ENCODE measurements at places on chromosomes 4 and X.

- no peak for DNase-seq
These were observed 35.3 kb upstream of the DCX start for GRCh38 chrX:111447298-111447697.

- DNase-seq, result no peak
These were observed 32.3 kb upstream of the CXCL8 start for GRCh38 chr4:73707918-73708577.

GRCh38 chrX:131830400-131831184 lies 192.5 kb upstream of the STK26 start:
- peak; percentile 24 for DNase-seq

GRCh38 chr4:23952258-23952657 lies 62.4 kb upstream of the PPARGC1A start:
- no peak for DNase-seq

DNA sequence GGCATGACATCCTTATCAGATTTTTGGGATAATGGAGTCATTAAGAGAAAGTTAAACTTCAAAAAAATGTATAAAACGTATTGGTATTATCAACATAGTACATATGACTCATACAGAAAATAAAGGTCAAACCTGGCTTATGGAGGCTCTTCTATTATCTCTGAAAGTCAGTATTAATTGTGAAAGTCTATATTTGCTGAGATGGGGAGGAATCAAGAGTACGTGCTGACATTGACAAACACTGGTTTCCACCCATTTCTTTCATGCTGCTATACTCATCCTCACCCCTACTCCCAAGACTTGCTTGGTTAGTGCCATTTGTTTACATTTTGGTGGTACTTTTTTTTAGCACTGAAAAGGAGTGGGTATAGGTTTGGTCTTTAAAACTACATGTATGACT lies 30.8 kb upstream of the PLA2G12A start:
- DNase-seq, result no peak

DNA sequence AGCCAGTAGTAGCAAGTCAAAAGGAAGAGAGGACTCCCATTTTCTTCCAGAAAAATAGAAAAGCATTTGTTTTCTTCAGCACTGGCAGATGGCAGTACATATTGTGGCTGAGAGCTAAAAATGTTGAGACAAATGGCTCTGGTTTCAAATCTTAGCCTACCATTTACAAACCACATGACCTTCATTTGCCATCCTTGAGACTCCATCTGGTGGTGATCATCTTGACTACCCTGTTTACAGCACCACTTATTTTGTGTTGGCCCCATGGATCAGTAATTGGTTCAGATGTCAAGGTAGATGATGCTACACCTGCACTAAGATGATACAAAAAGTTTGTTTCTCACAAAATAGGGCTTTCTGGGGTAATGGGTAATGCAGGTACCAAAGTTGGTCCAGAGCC lies 951.8 kb upstream of the IGFBP7 start:
- DNase-seq, result no peak

- DNase-seq, result no peak
These were observed 84.8 kb downstream of the PDE5A start for GRCh38 chr4:119543779-119544178.

GRCh38 chr4:110474481-110474880 lies 1.5 kb upstream of the ENPEP start:
- no peak for DNase-seq

DNA sequence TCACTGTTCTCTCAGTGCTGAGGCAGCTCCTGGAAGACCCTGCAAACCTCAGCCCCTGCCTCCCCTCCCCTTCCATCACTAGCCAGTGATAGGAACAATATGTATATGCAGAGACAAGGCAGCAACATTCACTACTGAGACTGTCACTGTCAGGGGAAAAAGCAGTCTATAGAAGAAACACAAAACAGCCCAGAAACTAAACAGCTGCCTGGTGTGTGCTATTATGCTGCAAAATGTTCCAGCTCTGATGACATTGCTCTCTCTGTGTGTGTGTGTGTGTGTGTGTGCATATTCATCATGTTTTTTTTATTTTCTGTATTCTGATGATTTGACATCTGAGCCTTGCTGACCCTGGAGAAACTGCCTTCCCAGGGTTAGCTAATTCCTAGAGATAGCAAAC lies 147.2 kb downstream of the SPATA18 start:
- no peak for DNase-seq

DNA sequence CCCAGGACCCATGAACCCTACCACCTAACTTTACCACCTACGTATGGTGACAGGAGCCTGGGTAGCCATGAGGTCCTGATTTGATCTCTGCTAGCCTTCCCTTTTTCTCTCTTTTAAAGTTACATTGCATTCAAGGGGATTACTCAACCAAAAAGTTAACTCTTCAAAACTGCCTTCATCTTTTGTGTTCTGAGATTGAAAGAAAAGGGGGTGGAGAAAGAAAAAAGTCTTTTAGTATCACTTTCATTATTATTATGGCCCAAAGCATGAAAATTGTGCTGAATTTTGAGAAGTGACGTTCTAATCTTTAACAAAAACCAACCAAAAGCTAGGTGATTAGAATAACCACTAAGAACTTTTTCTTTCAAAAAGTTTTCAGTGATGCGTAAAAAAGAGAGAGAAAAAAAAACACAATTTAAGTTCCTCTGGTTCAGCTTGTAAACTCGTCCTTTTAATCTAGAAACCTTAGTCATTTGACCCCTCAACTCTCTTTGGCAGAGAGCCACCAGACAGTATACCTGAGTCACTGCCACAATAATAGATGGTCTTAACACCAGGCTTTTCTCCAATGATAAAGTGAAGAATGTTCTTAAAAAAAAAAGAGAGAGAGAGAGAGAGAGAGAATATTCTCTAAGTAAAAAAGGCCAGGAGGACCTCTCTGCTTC lies 347.4 kb upstream of the FGF13 start:
- DNase-seq, result no peak

GRCh38 chrX:39613482-39613995 lies 484.2 kb downstream of the BCOR start:
- DNase-seq, result no peak

DNA sequence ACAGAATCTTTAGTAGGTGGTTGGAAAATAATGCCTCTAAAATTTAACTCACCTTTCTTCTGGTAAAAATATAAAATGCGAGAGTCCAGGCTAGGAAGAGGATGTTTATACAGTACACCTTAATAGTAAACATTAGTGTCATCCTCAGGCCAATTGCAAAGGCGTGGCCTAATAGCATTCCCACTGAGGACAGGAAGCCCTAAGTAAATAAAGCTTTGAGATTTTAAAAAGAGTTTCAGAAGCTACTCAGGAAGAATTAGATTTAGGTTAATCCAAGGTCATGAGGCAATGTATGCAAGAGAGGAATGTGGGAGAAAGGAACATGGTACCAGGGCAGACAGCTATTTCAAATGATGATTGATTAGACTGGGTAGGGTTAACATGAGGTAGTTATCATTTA lies 49.5 kb downstream of the RPGR start:
- no peak for DNase-seq

DNA sequence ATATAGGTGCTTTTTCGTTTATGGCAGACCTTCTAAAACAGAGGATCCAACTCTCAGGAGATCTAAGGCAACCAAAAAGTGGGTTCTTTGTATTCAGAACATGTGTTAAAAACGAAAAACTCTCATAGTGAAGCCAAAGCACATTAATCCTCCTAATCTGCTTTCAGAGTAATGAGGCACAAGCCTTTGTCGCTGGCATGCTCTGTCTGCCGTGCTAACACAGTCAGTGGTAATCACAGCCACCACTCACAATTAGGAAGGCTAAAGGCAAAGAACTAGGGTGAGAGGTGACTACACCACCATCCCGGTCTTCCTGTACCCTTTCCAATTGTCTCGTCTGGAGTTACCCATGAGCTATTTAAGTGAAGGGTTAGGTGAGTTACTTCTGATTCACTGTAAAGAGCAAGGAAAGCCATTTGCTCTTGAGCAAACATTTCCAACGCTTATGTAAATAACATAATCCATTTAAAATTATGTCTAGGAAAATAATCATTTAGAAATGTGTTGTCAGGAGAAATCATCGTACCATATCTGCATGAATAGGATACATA lies 40.7 kb downstream of the NPY2R start:
- no peak for DNase-seq

DNA sequence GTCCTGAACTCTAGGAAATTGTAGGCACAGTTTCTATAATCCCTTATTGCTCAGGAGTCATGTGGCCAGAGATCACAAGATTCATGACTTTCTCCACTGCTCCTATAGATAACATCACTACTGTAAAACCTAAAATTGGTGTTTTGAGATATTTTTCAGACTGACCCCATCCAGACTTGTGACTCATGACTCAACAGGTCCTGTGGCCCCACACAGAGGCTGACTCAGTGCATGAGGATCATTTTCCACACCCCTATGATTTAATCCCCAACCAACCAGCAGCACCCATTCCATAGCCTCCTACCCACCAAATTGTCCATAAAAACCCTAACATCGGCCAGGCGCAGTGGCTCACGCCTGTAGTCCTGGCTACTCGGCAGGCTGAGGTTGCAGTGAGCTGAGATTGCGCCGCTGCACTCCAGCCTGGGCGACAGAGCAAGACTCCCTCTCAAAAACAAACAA lies 13.2 kb upstream of the XIAP start:
- no peak for DNase-seq

DNA sequence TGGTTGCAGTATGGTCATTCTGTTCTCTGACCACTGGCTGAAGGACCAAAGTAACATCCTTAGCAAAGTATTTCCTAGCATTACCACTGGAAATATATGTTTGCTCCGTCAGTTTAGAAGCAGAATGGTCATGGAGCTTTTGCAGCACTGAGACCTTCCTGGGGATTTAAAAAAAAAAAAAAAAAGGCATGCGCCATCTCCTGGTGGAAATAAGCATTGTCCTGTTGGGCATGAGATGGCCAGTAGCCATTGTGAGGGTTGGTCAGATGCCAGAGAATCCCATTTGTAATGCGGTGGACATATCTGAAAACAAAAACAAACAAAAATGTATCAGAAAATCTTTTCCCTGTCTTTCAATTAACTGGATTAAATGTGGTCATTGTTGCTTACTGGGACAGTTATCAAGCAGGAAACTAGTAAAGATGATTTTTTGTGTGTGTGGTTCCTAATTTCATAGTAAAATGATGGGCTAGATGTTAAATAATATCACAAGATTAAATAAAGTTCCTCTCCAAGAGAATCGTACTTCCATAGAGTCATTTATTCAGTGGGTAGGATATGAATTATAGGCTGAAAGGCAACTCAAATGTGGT lies 139.6 kb downstream of the SOWAHB start:
- DNase-seq, result no peak

DNA sequence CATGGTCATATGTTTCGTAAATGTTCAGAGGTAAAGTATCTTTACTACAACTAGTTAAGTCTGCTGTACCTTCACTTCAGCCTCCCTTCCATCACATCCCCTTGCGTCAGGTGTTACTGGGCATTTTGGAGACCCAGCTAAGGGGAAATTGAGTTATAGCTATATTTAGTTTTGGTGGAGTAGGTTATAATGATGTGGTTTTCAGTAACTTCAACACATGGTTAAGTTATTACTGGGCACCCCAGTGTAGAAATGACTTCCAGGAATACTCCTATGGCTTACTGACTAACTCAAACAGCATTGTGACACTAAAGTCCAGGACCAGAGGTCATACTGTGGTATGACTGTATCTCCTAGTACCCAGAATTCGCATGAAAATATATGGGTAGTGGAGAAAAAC lies 23.4 kb upstream of the ACSL1 start:
- DNase-seq, result no peak

GRCh38 chr4:110824344-110824743 lies 201.5 kb upstream of the PITX2 start:
- DNase-seq, result no peak

- no peak for DNase-seq
These were observed 124.6 kb upstream of the ANXA3 start for GRCh38 chr4:78426972-78427371.

DNA sequence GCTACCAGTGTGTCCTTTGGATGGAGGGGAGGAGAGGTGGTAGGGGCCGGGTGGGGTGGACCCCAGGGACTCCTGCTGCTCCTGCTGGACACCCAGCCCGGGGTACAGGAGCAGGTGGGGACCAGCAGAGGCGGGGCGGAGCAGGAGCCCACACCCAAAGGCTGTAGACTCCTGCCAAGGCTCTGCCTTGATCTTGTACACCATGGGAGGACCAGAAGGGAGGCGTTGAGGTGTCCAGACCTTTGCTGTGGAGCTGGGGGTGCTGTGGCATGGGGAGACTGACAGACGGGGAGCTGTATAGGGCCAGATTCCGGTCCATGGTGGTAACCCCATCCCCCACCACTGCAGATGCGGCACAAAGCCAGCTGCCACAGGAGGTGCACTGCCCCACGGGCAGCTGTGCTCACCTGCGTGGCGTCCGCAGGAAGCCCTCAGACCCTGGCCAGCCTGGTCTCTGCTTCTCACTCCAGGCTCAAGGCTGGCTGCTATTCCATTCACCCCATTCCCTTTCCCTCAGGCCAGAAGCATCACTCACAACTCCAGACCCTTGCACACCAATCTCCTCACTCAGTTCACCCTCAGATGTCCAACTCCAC lies 5.0 kb upstream of the SLC26A1 start:
- DNase-seq, result no peak

- DNase-seq, result no peak
These were observed 16.8 kb downstream of the CAMK2D start for GRCh38 chr4:113744667-113745240.

GRCh38 chr4:154478547-154478946 lies 13.1 kb downstream of the DCHS2 start:
- DNase-seq, result no peak

- DNase-seq, result no peak
These were observed 120.8 kb upstream of the SFRP2 start for GRCh38 chr4:153909672-153910071.

- peak; percentile 92 for DNase-seq
These were observed 344.6 kb upstream of the CTSO start for GRCh38 chr4:156298230-156298629.

DNA sequence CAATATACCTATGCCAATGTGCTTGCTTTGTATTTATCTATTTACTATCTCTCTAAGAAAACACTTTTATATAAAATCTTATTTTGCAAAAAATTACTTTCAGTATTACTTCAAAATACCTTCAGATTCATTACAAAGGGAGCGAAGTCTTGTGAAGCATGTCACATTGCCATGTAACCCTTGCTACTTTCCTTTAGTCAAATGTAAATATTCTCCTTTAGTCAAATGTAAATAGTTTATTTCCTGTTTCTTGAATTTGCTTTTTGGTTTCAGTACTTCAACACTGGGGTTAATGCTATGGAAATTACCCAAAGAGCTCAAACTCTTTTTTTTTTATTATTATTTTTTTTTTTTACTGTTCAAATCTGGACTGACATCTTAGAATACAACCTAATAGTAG lies 383.3 kb downstream of the GRXCR1 start:
- DNase-seq, result no peak

All from fibroblast of skin of left quadriceps (primary cell).